Stimulated activated CD8-positive, alpha-beta memory T cell treated with anti-CD3 and anti-CD28 coated beads, Interleukin-7, amount 100 ng/mL, for 48 hours (primary cell): ENCODE measurements at places on chromosomes 7 and 10.

- no peak for DNase-seq
These were observed 4.0 kb downstream of the HECW1 start for GRCh38 chr7:43116451-43116850.

DNA sequence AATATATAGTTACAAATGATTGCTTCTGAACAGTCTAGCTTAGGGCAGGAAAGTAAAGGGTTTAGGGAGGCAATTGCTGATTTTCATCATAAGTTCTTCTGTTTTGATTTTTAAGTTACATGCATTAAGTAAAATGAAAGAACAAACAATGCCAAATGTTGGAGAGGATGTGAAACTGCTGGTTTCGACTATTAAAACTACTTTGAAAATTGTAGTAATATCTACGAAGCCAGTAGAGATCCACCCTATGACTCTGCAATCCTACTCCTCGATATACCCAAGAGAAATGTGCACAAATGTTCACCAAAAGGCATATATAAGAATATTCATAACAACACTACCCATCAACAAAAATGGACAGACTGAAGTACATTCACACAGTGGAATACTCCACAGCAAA, 24.3 kb downstream of the PDZD8 start:
- DNase-seq: no peak

- DNase-seq: no peak
These were observed 170.2 kb upstream of the HABP2 start for GRCh38 chr10:113382691-113383090.

GRCh38 chr7:98643236-98643985, 26.3 kb downstream of the NPTX2 start:
- no peak for DNase-seq

- no peak for DNase-seq
These were observed 296.5 kb downstream of the SORCS3 start for GRCh38 chr10:104937567-104937966.

DNA sequence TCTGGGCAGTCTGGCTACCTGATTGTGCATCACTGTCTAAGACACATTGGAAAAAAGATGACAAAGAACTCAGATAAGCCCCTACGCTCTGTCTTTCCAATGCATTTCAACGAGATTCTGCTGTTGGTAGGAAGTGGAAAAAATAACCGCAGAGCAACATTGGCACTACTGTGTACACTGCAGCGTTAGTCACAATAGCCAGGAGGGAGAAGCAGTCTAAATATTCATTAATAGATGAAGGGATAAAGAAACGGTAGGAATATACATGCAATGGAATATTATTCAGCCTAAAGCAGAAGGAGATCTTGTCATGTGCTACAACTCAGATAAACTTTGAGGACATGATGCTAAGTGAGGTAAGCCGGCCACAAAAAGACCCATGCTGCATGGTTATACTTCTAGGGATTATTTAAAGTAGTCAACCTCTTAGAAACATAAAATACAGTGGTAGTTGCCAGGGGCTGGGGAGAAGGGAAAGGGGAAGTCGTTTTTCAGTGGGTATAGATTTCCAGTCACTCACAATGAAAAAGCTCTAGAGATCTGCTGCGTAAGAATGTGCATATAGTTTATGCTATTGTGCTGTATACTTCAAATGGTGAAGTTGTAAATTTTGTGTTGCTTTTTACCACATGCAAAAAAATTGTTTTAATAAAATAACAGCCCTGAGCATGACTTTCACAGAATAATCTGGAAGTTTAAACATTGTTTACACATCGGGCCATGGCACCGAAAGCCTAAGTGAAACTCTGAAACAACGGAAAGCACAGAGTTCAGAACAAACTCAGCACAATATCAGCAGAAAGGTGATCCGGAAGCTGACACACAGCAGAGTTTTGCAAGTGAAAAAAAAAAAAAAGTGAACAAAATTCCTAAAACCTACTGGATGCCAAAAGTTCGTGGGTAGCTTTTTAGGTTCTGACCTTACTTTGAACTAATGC, 40.1 kb downstream of the ELMO1 start:
- DNase-seq: no peak

GRCh38 chr7:35630024-35630972, 64.6 kb downstream of the HERPUD2 start:
- DNase-seq: no peak
